ENCODE measurements at places on chromosomes 4 and X. TPM values are rescaled to one million over a fixed set of nuclear protein-coding genes. Genes with fewer than 3 reads are reported as not detected.

- DNase-seq, result no peak
Measured at GRCh38 chrX:128992107-128992971, 531.0 kb downstream of the SMARCA1 start.

Gene RAB40AL
- total RNA-seq, result 0.86 TPM

GRCh38 chr4:22416403-22416802, 99.5 kb downstream of the ADGRA3 start:
- no peak for DNase-seq

DNA sequence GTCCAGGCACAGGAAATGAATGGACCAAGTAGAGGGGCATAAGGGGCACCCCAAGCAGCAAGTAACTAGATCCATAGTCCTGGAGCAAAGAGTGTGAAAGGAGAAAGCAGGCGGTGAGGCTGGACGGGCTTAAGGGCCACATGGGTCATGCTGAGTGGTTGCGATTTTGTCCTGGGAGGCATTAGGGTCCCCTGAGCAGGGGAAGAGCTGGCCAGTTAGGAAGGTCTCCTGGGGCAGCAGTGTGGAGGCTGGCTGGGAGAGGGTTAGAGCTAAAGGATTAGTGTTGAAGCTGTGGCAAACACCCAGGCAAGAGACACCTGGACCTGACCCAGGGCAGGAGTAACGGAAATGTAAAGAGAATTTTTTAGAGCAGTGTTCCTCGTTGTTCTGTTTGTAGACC, 26.5 kb downstream of the MYOZ2 start:
- DNase-seq, result no peak

- DNase-seq, result no peak
Measured at GRCh38 chr4:78558410-78558809, 6.8 kb downstream of the ANXA3 start.

DNA sequence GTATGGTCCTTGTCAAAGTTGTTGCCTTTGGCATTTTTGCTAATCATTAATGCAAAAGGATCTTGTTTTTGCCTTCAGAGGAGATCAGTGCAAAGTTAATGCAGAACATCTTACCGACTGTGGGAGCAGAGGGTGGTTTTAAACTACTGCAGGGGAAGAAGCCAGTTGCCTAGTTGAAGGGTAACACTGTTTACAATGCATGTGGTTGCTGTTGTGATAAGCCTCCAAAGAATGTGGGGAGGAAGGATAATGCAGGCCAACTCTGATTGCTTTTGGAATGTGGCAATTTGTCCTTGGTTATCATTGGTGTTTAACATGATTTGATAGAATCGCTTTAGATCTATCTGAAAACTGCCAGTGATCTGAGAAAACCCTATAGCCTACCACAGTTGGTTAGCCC, 204.3 kb upstream of the TLL1 start:
- DNase-seq, result no peak

- DNase-seq, result no peak
Measured at GRCh38 chr4:44326741-44327140, 121.9 kb downstream of the KCTD8 start.

DNA sequence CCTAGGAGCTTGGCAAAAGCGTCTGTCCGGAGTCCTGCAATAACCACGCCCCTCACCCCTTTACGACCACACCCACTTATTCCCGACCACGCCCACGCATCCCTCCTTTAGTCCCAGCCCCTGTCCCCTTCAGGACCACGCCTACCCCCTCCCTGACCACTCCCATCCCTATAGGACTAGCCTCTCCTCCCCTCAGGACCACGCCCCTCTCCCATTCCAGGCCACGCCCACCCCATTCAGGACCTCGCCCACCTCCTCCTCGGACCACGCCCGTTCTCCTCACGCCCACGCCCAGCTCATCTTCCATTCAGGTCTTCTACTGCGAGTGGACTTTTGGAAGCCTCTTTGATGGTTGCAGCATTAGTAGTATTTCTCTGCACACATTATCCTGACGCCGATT, 131.2 kb upstream of the STX18 start:
- no peak for DNase-seq

Gene HEPH
- 54.0 TPM for total RNA-seq

- peak; percentile 71 for DNase-seq
Measured at GRCh38 chr4:116925900-116926457, 159.4 kb downstream of the TRAM1L1 start.

DNA sequence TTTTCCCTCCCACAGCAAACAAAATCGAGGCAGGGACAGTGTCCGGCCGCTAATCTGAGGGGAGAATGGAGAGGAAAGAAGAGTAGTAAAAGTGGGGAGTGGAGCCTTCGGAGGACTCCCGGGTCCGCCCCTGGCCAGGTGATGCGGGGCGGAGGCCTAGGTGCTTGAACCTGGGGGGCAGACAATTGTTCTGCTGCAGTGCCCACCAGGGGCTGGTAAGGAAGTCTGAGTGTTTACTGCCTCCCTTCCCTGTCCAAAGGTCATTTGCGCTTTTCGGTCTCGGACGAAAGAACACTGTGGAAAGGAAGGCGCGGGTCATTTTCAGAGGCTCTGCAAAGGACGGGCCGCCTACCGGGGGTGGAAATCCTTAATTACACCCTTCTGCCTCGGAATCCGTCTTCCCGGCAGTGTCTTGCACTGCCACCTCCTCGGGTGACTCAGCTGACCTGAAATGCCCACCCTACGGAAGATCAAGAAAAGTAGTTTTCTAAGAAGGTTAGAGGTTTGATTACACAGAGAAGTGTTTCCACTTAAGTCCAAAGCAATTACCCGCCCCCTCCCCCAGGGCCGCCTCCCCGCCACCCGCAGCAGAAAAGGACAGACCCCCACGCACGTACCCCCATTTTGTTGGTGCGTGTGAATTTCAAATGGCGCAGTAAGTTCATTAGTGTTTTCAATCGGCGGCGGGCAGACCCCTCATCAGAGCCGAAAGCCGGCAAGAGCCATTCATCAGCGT, 99.9 kb upstream of the TENM3 start:
- no peak for DNase-seq

Gene FGF13
- 13.6 TPM for total RNA-seq

Gene TXK
- total RNA-seq, result 2.6 TPM

DNA sequence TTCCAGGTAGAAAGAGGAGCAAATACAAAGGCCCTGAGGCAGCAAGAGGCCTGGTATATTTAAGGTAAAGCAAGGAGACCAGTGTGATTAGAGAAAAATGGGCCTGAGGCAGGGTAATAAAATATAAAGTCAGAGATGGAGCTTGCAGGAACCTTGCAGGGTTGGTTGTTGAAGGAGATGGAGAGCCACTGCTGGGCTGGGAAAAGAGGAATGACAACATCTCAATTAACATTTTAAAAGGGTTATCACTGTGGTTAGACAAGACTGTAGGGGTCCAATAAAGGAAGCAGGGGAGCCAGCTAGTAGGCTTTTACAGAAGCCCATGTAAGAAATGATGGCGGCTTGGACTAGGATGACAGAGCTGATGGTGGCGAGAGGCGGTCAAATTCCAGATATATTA, 205.5 kb upstream of the MBNL3 start:
- DNase-seq, result no peak

- no peak for DNase-seq
Measured at GRCh38 chr4:4947721-4948120, 71.5 kb downstream of the CYTL1 start.

Gene XPNPEP2
- total RNA-seq, result 11.3 TPM

Gene BMX
- total RNA-seq, result 7.0 TPM

- DNase-seq, result no peak
Measured at GRCh38 chr4:108881190-108881589, 118.3 kb upstream of the ETNPPL start.

DNA sequence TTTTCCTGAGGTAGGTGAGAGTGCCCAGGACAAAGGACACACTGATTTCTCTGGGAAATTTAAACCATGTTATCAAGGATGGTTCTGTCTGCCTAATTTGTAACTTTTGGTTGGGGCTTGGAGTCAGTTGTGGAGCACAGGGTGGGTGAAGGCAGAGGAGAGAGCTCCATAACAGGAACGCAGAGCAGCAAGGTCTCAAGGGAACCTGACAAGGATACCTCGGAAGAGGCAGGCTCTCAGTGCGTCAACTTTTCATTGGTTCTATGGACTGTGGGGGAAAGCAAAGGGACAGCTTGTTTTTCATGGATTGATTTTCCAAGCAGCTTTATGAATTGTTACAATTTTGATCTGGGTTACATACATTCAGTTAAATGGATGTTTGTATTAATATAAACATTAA, 110.4 kb downstream of the SLIT2 start:
- DNase-seq, result no peak

DNA sequence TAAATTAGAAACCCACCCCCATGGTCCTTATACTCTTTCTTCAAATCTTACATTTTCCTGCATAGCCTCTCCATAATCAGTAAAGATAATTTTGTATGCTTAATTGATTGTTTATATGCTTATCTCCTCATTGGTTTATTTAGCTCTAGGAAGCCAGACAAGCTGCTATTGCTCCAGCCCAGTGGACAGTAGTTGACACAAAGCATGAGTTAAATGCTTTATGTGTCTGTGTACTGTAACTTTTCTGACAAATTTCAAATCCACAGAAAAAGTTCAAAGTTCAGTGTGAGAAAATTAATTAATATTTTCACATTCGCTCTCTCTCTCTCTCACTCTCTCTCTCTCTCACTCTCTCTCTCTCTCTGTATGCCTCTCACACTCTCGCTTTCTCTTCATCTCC, 181.7 kb downstream of the GABRB1 start:
- no peak for DNase-seq

Gene SPANXC
- total RNA-seq, result not detected

- no peak for DNase-seq
Measured at GRCh38 chr4:140080883-140081282, 73.1 kb downstream of the MAML3 start.

DNA sequence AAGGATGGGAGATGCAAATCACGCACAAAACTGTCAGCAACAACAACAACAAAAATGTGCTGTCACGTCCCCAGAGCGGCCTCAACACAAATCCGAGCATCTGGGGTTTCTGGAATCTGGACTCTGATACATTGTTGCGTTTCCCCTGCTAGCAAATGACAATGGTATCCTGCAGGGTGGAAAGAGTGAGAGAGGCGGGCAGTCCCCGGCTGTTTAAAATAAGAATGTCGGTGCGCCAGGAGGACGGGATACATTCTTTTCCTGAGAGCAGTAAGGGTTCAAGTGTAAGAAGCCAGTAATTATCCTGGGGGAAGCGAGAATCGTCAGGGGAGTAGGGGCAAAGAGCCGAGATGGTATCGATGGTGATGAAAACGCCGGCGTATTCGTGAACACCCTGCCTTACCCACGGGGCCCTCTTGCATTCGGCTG, 310.2 kb downstream of the ASMT start:
- no peak for DNase-seq

Gene DSPP
- not detected for total RNA-seq

- DNase-seq, result no peak
Measured at GRCh38 chrX:124030520-124030919, 69.0 kb downstream of the STAG2 start.

- DNase-seq, result no peak
Measured at GRCh38 chrX:46713672-46714490, 45.0 kb downstream of the SLC9A7 start.

Data from posterior vena cava (tissue), 2 donors.